ENCODE measurements at places on chromosomes 5 and 9.

DNA sequence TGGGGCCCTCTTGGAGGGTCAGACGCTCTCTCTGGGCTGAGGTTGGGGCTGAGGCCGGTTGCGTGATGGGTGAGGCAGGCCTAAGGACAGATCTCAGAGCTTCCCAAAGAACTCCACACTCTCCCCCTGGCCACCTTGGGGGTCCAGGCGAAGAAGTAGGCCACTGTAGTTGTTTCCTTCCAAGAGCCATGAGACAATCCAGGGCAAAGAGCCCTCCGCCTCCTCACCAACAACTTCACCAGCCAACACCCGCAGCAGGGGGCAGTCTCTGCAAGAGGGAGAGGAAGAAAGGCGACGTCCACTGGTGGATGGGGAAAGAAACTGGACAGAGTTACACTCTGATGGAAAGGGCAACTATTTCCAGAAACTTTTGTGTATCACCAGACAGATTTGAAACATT, 10.7 kb downstream of the SLC35A4 start:
- no peak for DNase-seq

- no peak for DNase-seq
Measured at GRCh38 chr5:14696057-14696456, 31.5 kb downstream of the OTULIN start.

DNA sequence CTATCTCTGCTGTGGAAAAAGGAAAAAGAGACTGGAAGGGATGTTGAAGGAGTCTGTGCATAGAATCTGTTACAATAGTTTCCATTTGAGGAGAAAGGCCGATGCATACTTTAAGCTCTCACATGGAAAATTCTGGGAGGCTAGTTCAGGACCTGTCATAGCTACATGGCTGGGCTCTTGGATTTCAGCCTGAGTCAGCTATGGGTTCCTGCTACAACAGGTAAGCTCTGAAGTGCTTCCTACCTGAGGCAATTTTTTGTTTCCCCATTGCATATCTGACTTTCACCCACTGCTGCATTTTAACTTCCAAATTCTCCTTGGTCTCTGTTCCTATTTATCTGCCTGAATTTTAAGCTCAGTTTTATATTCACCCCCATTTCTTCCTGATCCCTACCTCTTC, 310.7 kb downstream of the RAB3C start:
- no peak for DNase-seq

GRCh38 chr5:1246711-1247431, 21.7 kb downstream of the SLC6A18 start:
- DNase-seq, result no peak

DNA sequence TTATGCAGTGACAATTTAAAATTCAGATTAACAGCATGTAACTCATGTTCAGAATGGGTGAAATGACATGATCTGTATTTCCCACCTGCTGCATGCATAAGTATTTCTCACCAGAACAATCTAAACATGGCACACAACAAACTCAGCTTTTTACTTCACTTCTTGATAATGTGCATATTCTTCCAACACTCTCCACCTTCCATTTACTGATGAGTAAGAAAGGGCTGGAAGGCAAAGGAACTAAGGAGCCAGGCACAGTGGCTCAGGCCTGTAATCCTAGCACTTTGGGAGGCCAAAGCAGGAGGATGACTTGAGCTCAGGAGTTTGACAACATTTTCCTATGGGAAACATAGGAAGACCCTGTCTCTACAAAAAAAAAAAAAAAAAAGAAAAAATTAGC, 35.8 kb upstream of the SAP30L start:
- no peak for DNase-seq

GRCh38 chr5:177098470-177099141, 11.9 kb downstream of the FGFR4 start:
- no peak for DNase-seq

GRCh38 chr9:104927216-104927911, 591 bp downstream of the ABCA1 start:
- DNase-seq, result no peak

GRCh38 chr5:137808503-137809135, 54.5 kb upstream of the HNRNPA0 start:
- DNase-seq, result no peak

- no peak for DNase-seq
Measured at GRCh38 chr9:108953983-108954574, 19.9 kb downstream of the ABITRAM start.

- DNase-seq, result no peak
Measured at GRCh38 chr5:103808464-103809106, 246.0 kb upstream of the NUDT12 start.

- no peak for DNase-seq
Measured at GRCh38 chr5:179880066-179880650, 21.5 kb upstream of the MRNIP start.

- no peak for DNase-seq
Measured at GRCh38 chr5:148186248-148187003, 16.4 kb upstream of the SPINK6 start.

DNA sequence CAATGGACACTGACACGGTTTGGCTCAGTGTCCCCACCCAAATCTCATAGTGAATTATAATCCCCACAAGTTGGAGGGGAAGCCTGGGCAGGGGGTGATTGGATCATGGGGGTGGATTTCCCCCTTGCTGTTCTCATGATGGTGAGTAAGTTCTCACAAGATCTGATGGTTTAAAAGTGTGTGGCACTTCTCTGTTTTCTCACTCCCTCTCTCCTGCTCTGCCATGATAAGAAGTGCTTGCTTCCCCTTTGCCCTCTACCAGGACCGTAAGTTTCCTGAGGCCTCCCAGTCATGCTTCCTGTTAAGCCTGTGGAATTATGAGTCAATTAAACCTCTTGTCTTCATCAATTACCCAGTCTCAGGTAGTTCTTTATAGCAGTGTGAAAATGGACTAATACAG, 115.8 kb upstream of the KIF2A start:
- DNase-seq, result no peak

DNA sequence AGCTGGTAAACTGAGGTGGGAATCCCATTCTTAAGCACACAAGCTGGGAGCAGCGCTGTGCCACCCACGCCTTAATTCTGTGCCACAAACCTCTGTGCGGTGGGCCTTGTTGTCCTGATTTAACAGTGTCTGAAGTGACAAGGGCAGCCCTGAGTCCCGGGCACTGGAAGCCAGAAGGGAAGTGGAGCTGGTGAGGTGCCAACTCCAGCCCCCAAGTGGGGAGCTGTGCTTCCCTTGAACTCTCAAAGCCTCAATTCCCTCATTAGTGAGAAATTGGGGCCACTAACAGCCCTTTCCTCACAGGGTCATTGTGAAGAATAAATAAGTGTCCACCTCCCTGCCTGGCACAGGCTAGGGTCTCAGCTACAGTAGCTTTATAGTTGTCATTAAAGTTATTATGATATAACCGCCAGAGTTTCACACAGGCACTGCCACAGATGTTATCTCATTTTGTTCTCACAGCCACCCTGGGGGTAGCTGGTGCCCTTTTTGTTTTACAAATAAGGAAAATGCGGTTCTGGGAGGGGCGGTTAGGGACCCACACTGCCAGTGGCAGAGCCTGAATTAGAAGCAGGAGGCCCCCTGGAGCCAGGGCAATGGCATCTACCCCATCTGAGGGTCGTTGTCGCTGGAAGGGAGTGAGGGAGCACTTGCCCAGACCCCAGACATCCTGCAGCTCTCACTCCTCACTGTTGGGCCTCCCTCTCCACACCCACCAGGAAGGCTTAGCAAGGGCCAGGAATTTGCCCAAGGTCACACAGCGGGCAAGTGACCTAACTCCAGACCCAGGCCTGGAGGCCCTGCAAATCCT, 2.1 kb upstream of the TLX3 start:
- DNase-seq, result no peak

GRCh38 chr9:128689820-128690683, 1.0 kb downstream of the SET start:
- DNase-seq, result peak; percentile 53

DNA sequence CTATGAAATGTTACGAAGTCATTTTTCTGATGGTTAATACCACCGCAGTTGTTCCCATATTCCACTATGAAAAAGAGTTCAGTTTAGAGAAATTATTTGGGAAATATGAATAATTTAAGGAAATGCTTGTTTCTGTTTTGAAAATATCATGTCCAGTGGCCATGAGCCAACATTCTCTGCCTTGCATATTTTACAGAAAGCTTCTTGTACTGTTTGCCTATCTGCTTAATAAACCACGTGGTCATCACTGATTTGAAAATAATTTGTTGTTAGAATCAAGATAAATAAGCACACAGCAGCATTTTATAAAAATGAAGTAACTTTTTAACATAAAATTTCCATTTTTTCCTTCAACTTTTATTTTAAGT, 381.5 kb upstream of the CDH18 start:
- DNase-seq, result no peak

GRCh38 chr5:111755942-111756381, 1.0 kb downstream of the NREP start:
- no peak for DNase-seq

DNA sequence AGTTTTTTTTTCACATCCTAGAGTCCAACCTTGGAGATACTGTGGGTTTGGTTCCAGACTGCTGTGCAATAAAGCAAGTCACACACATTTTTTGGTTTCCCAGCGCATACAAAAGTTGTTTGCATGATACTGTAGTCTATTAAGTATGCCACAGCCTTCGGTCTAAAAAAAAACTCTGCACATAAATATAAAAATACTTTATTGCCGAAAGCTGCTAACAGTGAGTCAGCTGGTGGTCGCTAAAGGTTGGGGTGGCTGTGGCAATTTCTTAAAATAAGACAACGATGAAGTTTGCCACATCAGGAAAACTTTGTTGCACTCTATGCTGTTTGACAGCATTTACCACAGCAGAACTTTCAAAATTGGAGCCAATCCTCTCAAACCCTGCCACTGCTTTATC, 37.4 kb downstream of the UBQLN1 start:
- no peak for DNase-seq

GRCh38 chr5:115372146-115372545, 75.7 kb upstream of the CCDC112 start:
- DNase-seq, result no peak

DNA sequence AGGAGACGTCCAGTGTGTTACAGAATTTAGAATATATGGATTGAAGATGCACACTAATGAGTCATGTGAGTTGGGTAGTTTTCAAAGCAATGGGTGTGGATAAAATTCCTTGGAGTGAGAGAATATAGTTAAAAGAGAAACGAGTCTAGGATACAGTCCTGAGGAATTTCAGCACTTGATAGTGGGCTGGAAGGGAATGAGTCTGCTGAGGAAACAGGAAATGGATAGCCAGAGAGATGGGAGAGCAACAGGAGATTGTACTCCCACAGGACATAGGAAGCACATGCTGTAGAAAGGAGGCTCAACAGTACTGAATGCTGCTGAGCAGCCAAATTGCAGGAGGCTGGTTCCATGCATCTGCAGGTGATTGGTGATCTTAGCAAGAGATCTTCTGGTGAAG, 68.1 kb downstream of the FBN2 start:
- DNase-seq, result no peak

DNA sequence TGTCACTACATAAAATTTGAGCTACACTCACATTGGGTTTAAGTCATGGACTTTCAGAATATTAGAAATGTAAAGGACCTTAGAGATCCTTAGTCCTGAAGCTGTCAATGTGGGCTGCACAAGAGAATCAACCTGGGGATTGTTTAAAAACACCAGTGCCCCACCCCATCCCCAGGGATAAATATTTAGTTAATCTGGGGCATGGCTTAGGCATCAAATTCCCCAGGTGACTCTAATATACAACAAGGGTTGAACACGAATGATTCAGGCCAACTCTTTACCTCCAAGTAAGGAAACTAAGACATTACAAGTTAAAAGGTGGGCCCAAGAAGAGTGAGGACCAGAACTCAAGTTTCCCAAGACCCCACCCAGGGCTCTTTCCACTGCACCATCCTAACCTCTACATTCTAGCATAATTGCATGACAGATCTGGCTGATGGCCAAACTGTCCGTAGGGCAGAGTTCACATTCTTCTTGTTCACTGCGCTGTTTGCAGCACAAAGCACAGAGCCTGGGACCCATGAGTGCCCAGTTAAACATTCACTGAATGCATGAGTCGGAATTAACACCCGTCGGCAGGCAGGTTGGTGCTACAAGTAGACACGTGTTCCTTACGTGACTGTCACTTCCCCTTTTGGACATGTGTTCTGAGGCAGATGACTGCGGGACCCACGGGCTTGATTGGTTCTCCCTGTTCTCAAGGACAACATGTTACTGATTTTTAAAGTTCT, 25.2 kb downstream of the CYFIP2 start:
- DNase-seq, result no peak

DNA sequence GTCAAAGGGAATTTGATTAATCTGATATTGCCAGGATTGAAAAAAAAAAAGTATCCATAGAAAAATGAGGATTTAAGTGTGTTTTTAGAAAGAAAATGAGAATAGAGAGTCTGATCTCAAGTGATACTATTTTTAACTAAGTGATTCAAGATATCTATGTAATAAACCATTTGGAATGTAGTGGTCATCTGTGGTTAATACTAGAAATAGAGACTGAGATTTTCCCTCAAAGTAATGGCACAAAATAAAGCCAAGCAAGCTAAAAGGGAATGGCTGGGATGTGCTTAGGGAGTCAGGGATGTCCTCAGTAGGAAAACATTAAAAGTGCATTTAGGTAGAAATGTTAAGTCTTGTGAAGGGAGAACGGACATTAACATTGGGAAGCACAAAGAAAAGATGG, 90.6 kb downstream of the FBXO4 start:
- DNase-seq, result no peak

DNA sequence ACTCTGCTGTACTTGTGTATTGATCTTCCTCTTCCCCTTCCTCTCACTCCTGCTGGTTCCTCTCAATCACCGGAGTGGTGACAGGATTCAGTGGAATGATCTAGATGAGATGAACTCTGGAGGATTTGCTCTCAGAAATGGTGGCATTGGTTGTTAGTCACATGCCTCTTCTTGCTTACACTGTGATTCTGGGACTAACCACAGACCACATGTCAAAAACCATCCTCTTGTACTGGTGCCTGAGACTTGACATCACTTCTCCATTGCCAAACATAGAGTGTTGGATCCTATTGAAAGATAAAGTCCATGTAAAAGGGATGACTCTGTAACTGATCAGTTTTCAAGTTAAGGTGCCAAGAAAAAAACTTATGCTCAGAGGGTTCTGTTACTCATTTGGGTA, 506.5 kb downstream of the DMAC1 start:
- no peak for DNase-seq

DNA sequence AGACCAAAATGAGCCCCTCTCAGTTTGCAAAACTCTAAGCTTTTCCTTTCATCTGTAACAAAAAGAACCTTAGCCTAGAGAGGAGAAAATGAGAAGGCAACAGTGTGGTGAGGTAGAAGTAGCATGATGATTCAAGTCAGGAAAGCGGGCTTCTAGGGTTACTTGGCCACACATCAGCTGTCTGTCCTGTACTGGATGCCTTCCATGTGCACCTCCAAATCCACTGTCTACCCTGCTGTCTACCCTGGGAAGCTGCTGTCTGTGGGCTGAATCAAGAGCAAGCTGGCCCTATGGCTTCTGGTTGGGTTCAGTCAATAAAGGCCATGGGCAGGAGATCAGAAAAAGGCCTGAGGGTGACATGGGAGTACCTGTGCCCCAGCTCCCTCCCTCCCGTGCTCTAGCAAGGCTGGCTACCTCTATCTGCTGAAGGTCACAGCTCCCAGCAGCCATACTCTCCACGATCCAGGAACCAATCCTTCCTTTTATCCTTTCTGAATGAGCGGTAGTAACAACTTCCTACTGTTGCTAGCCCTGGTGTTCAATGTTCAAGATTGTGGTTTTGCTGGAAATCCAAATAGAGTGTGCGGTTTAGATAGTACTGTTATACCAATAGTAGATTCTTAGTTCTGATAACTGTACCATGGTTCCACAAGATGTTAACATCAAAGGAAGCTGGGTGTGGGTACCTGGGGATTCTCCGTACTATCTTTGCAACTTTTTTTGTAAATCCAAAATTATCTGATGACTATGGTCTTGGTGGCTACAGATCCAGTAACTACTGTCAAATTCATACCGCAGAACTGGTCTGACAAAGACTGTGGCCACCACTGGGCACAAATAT, 191.0 kb downstream of the ESM1 start:
- DNase-seq, result no peak
